ENCODE measurements at places on chromosomes 11 and 22.

- no peak for DNase-seq
Measured at GRCh38 chr22:29190051-29190450, 15.6 kb upstream of the EMID1 start.

DNA sequence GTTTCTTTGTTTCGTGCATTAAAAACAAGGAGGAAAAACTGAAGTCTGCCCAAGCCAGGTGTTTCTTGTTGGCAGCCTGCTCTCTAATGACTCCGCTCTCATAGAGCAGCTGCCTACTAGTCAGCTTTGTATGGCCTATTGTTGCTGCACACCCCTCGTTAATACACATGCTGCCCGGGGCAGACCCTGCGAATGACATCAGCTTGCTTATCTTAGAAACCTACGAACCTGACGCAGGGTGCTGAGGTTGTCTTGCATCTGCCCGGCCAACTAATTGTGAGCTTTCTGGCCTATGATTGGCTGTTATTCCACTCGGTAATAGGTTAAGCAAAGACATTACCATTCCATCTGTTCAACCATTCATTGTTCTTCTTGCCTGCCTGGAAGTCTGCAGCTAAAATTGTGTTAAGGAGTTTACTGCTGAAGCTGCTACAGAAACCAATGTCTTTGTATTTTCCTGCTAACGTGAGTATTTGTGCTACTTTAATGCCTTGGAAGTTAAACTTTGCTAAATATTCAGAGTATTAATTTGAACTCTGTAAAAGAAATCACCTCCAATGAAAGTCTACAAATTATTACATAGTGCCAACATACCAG lies 37.5 kb downstream of the ZC3H12C start:
- DNase-seq: peak; percentile 32

GRCh38 chr11:1335811-1336761 lies 26.7 kb upstream of the TOLLIP start:
- peak; percentile 67 for DNase-seq

- DNase-seq: no peak
Measured at GRCh38 chr11:82229341-82229740, 504.3 kb downstream of the FAM181B start.

DNA sequence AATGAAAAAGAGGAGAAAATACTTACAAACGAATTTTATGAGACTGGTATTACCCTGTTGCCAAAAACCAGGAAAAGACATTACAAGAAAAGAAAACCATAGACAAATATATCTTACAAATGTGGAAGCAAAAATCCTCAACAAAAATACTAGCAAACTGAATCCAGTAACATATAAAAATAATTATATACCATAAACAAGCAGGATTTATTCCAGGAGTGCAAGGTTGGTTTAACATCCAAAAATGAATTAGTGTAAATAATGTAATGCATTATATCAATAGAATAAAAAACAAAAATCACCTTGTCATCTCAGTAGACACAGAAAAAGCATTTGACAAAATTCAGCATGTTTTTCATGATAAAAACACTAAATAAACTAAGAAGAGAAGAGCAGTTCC lies 7.3 kb downstream of the NF2 start:
- no peak for DNase-seq

- no peak for DNase-seq
Measured at GRCh38 chr11:67393990-67394389, 2.2 kb downstream of the RAD9A start.

DNA sequence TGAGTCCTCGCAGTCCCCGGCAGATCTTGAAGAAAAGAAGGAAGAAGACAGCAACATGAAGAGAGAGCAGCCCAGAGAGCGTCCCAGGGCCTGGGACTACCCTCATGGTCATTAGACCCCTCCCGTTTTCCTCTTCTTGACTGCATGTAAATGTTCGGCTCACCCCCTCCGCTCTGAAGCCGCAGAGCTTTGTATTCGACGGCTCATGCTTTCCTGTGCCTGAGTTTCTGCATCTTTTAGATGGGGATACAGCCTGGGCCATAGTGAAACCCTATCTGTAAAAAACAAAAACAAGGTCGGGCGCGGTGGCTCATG lies 7.7 kb downstream of the USP18 start:
- DNase-seq: no peak

- no peak for DNase-seq
Measured at GRCh38 chr22:44764974-44765373, 12.6 kb downstream of the ARHGAP8 start.

DNA sequence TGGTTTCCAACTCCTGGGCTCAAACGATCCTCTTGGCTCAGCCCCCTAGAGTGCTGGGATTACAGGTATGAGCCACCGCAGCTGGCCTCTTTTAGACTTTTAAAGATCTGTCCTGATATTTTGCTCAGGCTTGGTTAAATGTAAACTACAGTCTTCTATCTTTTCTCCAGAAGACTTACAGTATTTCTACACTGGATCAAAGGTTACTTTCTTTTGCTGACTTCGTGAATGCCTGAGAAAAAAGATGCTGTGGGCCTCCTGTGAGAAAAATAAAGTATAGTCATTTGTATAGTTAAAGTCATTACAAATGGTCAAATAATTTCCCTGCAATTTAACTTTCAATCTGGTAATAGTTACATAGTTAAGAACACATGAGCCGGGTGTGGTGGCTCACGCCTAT lies 19.6 kb downstream of the DEPDC5 start:
- no peak for DNase-seq

- DNase-seq: peak; percentile 56
Measured at GRCh38 chr11:126109941-126110731, 47.5 kb upstream of the CDON start.

DNA sequence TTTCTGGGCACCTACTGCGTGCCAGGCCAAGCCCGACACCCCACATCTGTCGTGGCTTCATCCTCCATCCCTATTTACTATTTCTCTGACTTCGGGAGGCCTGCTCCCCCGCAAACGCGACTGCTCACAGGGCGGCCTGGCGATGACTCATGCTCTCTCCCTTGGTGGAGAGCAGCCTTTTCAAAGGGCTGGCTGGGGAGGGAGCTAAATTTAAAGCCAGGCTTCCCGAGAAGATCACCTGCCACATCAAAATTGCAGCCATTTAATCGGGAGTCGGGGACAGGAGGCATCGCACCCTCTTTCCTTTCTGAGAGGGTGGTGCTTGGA lies 24.9 kb upstream of the SHISAL1 start:
- DNase-seq: peak; percentile 59

DNA sequence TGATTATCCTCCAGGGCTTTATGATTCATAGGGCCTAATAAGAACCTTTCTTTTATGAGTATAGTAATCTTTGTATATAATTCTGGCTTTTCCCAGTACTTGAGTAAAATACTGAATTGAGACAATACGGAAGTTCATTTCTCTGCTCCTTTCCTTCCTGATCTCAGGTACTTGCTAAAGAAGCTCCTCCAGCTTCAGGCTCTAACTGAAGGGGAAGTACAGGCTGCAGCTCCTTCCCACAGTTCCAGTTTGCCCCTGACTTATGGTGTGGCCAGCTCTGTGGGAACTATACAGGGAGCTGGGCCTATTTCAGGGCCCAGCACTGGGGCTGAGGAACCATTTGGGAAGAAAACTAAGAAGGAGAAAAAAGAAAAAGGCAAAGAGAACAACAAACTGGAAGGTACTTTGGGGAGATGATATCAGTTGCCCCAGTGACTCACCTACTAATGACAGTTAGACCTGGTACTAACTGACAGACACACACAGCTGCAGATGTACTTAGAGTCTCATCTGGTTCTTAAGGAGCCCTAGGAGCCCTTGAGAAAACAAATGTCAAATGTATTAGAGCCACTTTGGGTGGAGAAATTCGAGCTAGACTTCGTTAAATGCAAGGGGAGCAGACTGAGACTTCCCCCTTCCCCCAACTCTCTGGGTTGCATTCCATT lies 3.0 kb downstream of the TBRG1 start:
- no peak for DNase-seq

DNA sequence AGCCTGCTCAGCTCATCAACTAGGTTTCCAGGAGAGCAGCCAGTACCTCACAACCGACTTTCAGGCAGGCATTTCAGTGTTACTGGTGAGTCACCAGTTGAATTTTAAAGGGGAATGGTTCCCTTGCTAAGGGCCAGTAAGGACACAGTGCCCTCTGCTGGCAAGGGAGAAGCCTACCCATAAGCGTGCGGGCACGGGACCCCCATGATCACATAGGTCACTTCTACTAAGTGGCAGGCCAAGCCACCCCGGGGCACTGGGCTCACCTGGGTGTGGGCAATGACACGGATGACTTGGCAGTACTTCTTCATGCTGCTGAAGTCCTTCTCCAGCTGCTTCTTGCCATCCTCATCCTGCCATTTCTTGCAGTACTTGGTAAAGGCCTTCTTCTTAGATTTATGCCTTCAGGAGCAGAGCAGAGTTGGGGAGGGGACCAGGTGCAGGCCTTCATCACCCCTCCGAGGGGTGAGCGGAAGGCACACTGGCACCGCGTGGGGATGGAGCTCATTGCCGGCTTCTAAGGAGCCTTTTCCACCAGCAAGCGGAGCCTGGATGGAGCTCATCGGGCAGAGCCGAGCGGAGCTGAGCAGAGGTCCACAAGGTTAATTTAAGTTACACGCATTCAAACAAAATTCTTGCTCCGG lies 2.9 kb downstream of the RPL3 start:
- peak; percentile 90 for DNase-seq

DNA sequence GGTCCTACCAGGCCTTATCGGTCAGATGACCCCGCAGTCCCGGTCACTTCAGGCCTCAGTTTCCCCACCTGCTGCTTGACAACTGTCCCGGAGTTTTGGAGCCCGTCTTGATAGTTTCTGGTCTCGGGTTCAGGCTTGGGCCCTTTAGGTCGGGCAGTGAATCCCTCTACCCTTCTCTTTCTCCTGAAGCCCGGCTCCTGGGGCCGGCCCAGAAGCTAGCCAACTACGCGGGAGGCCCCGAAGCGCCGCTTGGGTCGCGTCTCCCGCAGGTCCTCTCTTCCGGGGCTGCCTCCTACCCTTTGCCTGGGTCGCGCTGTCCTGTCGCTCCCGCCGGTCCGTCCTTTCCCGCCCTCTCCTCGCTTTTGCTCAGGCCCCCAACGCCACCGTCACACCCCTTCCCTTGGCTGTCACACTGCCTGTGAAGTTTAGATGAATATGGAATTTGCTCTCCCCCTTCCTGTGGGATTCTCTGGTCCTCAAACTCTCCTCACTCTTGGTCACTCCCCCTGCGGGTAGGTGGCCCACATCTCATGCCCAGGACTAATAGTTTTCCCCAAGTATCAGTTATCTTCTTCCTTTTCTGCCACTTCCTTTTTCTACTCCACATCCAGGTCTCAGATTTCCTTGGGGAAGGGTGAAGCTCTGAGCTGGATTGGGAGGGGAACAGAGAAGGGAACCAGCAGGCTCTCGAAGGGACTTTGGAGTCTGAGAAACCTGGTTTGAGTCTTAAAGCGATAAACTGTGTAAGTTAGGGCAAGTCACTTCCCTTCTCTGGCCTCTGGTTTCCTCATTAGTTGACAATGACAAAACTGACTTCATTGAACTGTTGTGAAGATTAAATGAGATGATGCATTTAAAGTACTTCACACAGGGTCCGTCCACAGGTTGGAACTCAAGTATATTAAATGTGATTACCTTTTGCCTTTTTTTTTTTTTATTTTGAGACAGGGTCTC lies 790 bp downstream of the RAB1B start:
- DNase-seq: no peak

- peak; percentile 89 for DNase-seq
Measured at GRCh38 chr22:24810043-24810749, 4.2 kb downstream of the SGSM1 start.

GRCh38 chr11:11442791-11443190 lies 89.7 kb upstream of the CSNK2A3 start:
- no peak for DNase-seq

DNA sequence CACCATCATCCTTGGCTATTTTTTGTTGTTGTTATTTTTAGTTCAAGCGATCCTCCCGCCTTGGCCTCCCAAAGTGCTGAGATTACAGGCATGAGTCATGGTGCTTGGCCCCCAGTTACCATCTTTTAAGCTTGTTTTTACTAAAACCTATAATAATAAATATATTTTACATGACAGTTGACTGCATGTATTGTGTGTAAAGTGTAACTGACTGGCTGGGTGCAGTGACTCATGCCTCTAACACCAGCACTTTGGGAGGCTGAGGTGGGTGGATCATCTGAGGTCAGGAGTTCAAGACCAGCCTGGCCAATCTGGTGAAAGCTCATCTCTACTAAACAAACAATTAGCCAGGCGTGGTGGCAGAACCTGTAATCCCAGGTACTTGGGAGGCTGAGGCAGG lies 386.2 kb downstream of the TENM4 start:
- no peak for DNase-seq

DNA sequence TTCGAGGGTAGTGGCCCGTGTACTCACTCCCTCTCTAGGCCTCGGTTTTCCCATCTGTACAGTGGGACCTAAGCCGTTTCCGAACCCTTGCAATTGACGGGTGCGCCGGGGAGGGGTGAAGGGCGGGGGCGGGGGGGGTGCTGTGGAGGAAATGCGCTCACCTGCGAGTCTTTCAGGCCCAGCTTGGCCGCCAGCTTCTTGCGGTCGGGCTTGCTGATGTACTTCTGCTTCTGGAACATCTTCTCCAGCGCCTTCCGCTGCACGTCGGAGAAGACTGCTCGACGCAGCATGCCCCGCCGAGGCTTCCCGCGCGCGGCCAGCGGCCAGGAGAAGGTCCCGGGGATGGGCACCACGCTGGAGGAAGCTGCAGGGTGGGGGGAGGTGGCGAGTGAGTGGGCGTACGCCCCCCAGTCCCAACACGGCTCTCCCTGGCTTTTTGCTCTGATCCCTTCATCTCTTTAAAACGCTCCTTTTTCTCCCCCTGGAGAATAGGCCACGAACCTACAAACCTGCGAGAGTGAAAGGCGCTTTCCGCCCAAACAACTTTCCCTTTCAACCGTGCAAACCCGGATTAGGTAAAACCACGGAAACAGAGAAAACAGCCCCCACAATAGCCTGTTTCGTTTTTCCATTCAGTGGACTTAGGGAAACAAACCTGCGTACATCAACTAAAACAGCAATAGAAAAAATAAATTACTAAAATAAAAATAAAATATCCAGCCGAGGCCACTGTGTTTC lies 3.2 kb downstream of the DBX1 start:
- DNase-seq: no peak

DNA sequence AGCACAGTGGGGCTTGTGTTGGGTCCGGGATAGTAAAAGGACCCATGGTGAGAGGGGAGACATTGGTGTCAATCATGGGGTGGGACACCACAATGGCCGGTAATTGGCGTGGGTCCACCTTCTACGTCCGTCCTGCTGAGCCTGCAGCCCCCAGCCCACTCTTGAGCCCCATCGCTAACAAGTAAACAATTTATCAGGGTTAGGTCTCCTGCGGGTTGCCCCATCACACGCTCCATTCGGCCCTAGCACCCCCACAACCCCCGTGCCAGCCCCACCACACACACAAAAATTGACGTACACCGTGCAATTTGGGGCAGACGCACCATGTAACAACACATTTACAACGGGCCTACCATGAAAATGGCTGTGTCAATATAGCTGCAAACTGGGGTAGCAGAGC lies 86.5 kb upstream of the HTATIP2 start:
- no peak for DNase-seq

GRCh38 chr22:34001701-34002466 lies 81.6 kb upstream of the LARGE1 start:
- no peak for DNase-seq

- DNase-seq: no peak
Measured at GRCh38 chr11:73425108-73425507, 48.9 kb downstream of the RELT start.

Measured in Ammon's horn (tissue), 1 donor.